ENCODE measurements at places on chromosomes 13 and 19.

GRCh38 chr13:21232196-21232595 lies 55.7 kb downstream of the MRPL57 start:
- no peak for DNase-seq

DNA sequence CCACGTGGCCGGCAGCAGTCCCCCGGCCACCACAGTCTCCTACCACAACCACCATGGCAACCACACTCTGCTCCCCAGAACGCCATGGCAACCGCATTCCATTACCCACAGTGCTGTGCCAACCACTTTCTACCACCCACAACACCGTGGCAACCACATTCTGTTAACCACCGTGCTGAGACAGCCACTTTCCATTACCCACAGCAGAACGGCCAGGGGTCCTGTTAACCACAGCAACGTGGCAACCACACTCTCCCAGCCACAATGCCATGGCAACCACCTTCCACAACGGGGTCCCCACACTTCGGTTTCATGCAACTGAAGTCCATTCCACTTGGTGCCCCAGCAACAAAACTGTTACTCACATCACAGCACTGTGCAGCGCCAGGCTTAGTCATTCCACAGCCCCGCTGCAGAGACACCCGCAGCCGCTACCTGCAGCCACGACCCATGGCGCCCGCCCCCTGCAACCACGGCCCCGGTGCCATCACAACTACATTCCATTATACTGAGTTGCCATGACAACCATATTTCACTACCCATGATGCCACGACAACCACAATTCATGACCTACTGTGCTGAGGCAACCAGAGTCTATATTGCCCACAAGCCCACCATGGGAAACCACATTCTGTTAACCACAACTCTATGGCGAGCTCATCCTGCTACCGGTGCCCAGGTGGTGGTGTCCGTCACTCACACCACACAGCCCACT lies 10.0 kb downstream of the DPF1 start:
- peak; percentile 96 for DNase-seq

DNA sequence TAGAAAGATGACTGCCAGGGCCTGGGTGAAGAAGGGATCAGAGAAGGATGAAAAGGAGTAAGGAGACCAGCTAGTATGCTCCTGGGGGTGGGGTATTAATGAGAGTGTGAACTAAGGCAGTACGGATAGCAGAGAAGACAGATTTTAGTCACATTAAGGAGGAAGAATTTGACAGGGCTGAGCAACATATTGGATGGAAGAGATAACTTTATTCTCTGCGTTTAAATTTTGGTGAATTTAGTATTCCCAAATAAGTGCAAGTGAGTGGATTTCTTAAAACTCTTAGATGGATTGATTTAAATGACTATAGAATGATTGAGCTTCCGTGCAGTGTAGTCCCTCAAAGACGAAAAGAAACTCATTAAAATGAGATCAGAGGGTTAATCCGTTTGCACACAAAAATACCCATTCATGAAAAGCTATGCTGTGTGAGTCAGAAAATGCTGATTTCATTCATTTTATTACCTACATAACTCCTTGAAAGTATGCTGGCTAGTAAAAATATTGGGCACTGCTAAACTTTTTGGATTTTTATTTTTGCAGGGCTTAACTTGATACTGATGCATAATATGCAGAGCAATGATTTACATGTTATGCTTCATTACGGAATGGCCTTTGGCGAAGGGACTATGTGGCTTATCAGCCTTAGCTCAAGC lies 54.1 kb downstream of the WDFY2 start:
- no peak for DNase-seq

GRCh38 chr13:40477623-40478608 lies 188.5 kb downstream of the FOXO1 start:
- DNase-seq = peak; percentile 52

DNA sequence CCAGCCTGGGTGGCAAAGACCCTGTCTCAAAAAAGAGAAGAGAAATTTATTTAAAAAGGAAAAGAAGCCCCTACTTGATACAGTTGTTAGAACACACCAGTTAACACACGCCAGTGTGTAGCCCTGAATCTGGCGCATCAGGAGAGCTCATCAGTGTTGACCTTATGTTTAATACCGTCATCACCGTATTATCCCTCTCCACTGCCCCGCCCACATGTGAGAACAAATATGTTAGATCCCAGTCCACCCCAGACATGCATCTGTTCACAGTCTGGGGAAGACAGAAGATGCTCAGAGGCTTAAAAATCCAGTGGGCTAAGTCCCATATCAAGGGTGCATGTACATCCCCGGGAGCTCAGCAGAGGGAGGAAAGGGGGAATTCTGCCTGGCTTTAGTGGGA lies 155.2 kb downstream of the DPF1 start:
- no peak for DNase-seq

GRCh38 chr19:31418692-31419430 lies 69.6 kb upstream of the TSHZ3 start:
- DNase-seq = no peak

DNA sequence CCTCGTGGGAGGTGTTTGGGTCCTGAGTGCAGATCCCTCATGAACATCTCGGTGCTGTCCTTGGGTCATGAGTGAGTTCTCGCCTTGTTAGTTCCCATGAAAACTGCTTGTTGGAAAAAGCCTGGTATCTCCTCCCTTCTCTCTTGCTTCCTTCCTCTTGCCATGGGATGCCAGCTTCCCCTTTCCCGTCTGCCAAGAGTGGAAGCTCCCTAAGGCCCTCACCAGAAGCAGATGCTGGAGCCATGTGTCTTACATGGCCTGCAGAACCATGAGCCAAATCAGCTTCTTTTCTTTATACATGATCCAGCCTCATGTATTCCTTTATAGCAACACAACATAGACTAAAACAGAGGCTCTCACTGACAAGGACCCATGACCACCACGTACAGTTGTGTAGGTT lies 8.2 kb downstream of the ADGRE2 start:
- DNase-seq = no peak

- DNase-seq = no peak
These were observed 27.4 kb downstream of the CEBPA start for GRCh38 chr19:33274663-33275558.

DNA sequence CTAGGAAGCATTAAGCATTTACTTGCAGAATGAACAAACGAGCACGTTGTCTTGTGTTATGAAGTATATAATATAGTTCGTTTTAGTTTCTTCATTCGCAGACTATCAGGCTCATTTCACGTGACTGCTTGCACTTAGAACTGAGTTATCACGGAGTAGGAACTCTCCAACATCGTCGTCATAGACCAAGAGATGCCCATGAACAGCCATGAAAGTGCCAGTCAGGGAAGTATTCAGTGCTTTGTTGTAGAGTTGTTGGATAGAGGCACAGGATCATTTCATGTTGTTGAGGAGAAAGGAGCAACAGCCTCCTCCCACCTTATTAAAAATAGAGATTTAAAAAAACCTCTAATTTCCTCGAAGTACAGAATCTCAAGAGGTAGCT lies 977 bp upstream of the IL17D start:
- peak; percentile 68 for DNase-seq

- DNase-seq = no peak
These were observed 5.0 kb downstream of the POGLUT2 start for GRCh38 chr13:102793611-102794355.

GRCh38 chr19:11530432-11530831 lies 1.5 kb upstream of the ECSIT start:
- peak; percentile 92 for DNase-seq

GRCh38 chr19:49136771-49137171 lies 17.4 kb downstream of the PPFIA3 start:
- no peak for DNase-seq

- no peak for DNase-seq
These were observed 1.7 kb downstream of the STK24 start for GRCh38 chr13:98575009-98575903.

- peak; percentile 67 for DNase-seq
These were observed 60.1 kb upstream of the MYCBP2 start for GRCh38 chr13:77386880-77387606.

GRCh38 chr13:80040196-80040980 lies 300.5 kb downstream of the SPRY2 start:
- DNase-seq = no peak

- no peak for DNase-seq
These were observed 3.6 kb upstream of the HAMP start for GRCh38 chr19:35278578-35279284.

DNA sequence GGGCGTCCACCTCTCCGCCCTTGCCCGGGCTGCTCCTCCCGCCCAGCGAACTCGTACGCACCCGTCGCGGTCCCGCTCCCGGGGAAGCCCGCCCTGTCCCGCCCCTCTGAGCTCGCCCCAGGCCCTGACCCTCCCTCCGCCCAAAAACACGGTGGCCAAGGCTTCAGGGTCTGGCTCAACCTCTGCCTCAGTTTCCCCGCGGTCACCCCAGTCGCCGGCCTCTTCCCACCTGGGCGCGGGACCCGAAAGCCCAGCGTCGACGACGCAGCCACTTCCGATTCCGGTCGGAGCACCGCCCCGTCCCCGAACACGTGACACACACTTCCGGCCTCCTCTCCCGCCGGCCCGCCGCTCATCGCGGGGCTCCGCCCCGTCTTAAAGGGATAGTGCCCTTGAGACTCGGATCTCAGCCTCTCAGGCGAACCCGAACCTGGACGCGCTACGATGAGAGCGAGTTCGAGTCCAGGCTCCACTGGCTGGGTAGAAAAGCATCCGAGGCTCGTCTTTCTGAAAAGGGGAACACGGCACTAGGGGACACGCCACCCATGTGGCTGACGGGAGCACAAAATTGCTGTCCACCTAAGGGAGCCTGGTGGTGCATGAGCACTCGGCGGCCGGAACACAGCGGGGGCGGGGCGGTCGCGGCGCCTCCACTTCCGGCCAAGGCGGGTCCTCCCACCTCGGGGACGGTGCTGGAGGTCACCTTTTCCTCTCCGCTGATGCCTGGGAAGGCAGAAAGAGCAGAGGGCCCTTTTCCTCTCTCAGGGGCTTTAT lies at the start of gene C19orf25:
Gene C19orf25, minus strand, starts transcription at position 282 of the 774 bp plus-strand sequence. CDS start 312 bp downstream, outside the sequence.
- DNase-seq = peak; percentile 93

- DNase-seq = peak; percentile 9
These were observed 24.3 kb upstream of the EEF1AKMT1 start for GRCh38 chr13:20798027-20798426.

- DNase-seq = no peak
These were observed 35.6 kb downstream of the GJA3 start for GRCh38 chr13:20125129-20125782.

- DNase-seq = no peak
These were observed 142.1 kb upstream of the MAB21L1 start for GRCh38 chr13:35618565-35619083.

GRCh38 chr19:22286151-22286810 lies at the start of gene ZNF729:
TSS of gene ZNF729 (plus strand) at chr19:22286441. CDS start at chr19:22286526, 85 bp downstream.
- DNase-seq = no peak

GRCh38 chr19:50717891-50718254 lies 1.7 kb downstream of the SHANK1 start:
- peak; percentile 34 for DNase-seq

- DNase-seq = no peak
These were observed 36.4 kb downstream of the SUGP2 start for GRCh38 chr19:18996796-18997394.

DNA sequence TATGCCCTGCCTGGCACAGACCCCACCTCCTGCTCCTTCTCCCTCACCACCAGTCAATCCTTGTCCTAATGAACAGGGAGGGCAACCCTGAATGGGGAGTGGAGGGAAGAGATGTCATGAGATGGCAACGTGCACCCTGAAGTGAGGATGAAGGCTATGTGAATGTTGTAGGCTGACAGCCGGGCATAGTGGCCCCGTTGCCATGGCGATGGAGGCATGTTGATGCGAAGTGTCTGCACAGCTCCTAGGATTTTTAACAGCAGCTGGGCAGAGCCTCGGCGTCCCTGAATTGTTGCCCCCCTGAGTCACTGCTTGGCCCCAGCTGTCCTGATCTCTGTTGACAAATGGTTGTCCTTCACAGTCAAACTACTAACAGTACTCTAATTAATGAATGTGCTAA lies 4.8 kb upstream of the ALOX5AP start:
- DNase-seq = no peak

DNA sequence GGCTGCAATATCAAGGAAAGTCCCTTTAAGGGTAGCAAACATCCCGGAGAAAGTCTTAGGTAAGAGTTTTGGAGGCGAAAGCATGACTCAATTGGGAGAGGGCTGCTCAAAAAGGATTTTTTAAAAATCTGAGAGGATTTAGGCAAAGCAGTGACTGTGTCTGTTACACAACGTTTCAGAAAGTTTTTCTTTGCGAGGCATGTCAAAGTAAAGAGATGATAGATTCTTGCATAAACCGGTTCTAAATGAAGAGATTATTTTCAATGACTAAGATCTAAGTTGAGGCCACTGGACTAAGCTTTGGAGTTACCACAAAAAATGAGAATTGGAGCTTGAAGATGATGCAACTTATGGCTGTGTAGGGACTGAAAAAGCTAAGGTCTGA lies 43.7 kb upstream of the ENOX1 start:
- DNase-seq = peak; percentile 22

DNA sequence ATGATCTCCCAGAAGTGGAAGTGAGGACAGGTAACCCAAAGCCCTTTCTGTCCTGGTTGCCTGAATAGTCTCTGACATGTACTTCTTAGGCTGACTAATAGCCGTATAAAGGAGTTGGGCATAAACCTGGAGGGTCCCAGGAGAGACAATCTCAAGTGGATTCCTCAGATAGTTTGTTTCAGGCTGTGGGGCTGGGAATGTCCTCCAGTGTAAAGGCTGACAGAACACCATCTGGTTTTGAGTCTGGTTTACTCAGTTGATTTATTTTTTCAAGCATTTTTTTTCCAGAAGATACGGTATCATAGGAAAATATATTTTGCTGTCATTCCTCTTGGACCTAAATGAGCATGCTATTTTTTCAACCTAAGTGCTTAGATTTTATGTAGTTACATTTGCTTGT lies 15.2 kb downstream of the HTR2A start:
- no peak for DNase-seq

DNA sequence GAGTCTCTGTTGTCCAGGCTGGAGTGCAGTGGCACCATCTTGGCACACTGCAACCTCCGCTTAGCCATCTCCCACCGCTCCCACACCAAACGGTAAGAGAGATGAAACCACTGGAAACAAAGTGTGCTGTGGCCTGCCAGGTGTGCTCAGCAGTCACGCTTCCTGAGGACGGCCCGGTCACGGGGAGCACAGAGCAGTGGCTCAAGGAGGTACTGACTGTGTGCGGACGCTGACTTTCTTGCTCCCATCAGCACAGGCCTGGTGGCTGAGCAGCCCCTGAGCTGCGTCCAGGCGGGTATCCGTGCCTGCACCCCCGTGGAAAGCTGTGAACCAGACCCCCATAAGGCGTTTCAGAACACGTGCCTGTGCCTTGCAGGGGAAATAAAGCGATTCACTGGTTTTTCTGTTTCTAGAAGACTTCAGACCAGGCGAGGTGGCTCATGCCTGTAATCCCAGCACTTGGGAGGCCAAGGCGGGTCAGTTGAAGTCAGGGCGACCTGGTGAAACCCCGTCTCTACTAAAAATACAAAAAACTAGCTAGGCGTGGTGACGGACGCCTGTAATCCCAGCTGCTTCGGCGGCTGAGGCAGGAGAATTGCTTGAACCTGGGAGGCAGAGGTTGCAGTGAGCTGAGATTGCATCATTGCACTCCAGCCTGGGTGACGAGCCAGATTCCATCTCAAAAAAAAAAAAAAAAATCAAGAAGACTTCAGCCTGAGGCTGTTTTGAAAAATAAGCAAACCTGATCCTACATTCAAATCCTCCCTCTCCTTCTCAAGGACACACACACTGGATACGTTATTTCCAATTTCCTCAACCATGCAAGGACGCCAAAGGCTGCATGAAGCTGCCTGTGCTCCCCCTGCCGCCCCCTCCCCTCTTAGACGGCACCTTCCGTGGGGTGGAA lies 25.5 kb downstream of the ADPRHL1 start:
- no peak for DNase-seq

GRCh38 chr19:11194656-11195558 lies 2.4 kb downstream of the KANK2 start:
- DNase-seq = peak; percentile 26

Measured in common myeloid progenitor, CD34-positive (primary cell).